AG08395 (cell line): ENCODE measurements at places on chromosomes 12 and 14.
A peak's percentile ranks its signal among the peaks of the same experiment; 100 is the strongest.

GRCh38 chr14:76386944-76387782 is 11.2 kb downstream of the ESRRB start:
- peak; percentile 87 for DNase-seq

GRCh38 chr12:15979096-15980092 is 68.3 kb downstream of the DERA start:
- DNase-seq, result peak; percentile 81

DNA sequence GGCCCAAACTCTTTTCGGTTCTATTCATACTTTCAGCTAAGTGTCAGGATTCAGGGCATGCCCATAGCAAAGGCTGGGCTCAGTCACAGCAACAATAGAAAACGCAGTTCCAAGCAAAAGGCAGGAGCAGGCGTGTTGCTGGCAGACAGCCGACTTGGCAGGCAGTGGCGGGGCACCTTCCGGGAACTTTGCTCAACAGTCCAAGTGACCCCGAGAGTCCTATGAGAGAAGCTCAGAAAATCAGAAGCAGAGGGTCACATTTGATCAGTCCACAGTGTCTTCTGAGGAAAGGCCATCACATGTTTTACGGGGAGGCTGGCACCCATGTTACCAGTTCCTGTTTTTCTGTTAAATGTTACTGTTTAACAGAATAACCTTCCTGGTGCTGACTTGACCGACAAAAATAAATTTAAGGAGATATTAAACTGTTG is 115.0 kb downstream of the DACT1 start:
- DNase-seq, result no peak

DNA sequence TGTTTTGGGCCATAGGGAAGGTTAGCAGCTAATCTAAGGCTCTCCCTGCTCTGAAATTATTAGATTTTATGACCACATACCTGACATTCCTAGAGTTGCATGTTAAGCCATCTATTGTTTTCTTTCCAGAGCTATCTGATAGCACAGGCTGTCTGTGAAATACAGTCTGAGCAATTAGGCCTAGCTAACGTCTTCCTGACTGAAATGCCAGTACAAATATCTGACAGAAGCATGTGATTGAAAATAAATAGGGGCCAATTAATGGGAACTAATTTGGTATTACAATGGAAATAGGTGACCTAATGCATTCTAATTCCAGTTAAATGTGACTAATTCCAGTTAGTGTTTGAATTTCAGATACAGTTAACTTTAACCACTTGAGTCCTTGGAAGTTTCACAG is 115.2 kb downstream of the C12orf75 start:
- DNase-seq, result peak; percentile 43

- DNase-seq, result no peak
Measured at GRCh38 chr12:52145228-52146088, 46.4 kb downstream of the KRT80 start.

- no peak for DNase-seq
Measured at GRCh38 chr14:88516861-88517357, 37.9 kb downstream of the PTPN21 start.

GRCh38 chr14:34956931-34957330 is 25.9 kb upstream of the SRP54 start:
- DNase-seq, result no peak

GRCh38 chr12:125860672-125861288 is 795.5 kb downstream of the AACS start:
- no peak for DNase-seq

GRCh38 chr12:45464699-45465098 is 248.8 kb downstream of the ANO6 start:
- no peak for DNase-seq

- peak; percentile 32 for DNase-seq
Measured at GRCh38 chr14:72921396-72921795, 4.9 kb upstream of the DCAF4 start.

- DNase-seq, result no peak
Measured at GRCh38 chr12:13959131-13959723, 22.2 kb downstream of the GRIN2B start.

- no peak for DNase-seq
Measured at GRCh38 chr14:104093366-104094055, 8.0 kb downstream of the ASPG start.

DNA sequence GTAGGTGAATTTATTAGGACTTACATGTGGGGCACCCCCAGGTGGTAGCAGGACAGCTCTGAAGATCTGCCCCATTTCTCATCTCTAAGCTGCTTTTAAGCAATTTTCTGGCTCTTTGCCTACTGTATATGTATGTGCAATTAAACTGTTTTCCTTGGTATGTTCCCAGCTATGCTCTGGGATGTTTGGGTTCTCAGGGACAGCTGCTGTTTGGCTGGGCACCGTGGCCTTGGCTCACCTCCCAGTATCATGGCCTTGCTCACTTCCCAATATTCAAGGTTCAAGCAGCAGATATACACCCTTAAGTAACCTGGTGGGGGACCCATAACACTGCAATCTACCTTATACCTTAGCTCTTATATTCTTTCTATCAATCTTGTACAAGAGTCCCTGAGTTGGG is 53.7 kb upstream of the KITLG start:
- DNase-seq, result no peak

- DNase-seq, result peak; percentile 58
Measured at GRCh38 chr14:99612738-99613330, 8.8 kb upstream of the CCDC85C start.

GRCh38 chr14:45785240-45785639 is 532.2 kb upstream of the MIS18BP1 start:
- DNase-seq, result no peak

- no peak for DNase-seq
Measured at GRCh38 chr14:39957987-39958386, 525.8 kb upstream of the FBXO33 start.

DNA sequence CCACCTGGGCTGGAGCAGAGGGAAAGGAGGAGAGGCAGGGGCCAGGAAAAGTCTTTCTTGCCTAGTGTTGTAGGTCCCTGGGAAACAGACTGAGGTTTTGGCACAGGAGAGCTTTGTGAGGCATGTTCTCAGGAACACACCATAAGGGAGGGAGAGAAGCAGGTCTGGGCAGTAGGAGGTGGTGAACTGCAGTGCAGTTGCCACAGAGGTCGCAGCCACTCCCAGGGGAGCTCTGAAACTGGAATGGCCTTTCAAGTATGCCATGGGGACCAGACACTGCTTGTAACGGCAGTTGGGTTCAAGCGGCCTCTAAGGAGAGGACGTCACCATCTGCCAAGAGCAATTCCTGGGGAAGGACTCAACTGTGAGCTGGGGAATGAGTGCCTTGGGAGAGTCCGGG is 35.4 kb upstream of the NKX2-8 start:
- no peak for DNase-seq

DNA sequence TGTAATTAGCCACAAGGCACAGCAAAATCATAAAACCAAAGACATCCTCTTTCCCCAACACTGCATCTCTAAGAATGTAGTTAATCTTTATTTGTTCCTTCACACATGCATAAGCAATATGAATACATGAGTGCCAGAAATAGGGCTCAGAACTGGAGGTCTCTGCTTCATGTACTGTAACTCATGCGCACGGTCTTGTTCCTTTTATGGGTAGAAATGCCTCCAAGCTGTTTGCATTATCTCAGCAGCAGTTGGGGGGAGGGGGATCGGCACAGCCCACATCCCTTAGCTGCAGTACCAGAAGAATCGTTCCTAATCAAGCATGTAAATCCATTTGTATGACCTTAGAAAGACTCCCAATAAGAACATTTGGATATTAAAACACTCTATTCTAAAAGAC is 20.0 kb downstream of the RHOJ start:
- no peak for DNase-seq

- DNase-seq, result no peak
Measured at GRCh38 chr12:54562750-54563356, 13.5 kb downstream of the PDE1B start.
